ENCODE measurements at places on chromosomes 16 and 17.

DNA sequence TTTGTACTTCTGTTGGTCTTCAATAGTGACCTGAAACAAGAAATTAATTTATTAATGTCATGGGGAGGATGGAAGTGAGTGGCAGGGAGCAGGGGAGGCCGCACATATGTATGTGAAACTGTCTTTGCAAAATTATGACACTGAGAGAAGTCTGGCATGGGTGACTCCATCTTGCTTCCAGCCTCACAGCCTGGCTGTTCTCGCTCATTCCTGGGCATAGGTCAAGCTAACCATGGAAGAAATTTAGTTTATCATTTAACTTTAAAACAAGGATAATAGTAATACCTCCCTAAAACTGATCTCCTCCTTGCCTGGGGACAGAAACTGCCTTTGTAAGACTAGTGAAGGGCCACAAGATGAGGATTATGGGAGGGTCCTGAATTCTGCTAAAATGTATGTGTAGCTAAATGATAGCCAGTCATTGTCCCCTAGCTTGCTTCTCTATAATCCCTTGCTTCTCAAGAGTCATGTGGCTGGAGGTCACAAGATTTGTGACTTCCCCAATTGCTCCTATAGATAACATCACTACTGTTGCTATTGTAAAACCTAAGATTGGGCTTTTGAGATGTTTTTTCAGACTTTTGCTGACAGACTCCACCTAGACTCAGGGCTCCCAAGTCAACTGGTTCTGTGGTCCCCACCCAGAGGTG is 126.0 kb downstream of the HS3ST3A1 start:
- DNase-seq, result no peak

DNA sequence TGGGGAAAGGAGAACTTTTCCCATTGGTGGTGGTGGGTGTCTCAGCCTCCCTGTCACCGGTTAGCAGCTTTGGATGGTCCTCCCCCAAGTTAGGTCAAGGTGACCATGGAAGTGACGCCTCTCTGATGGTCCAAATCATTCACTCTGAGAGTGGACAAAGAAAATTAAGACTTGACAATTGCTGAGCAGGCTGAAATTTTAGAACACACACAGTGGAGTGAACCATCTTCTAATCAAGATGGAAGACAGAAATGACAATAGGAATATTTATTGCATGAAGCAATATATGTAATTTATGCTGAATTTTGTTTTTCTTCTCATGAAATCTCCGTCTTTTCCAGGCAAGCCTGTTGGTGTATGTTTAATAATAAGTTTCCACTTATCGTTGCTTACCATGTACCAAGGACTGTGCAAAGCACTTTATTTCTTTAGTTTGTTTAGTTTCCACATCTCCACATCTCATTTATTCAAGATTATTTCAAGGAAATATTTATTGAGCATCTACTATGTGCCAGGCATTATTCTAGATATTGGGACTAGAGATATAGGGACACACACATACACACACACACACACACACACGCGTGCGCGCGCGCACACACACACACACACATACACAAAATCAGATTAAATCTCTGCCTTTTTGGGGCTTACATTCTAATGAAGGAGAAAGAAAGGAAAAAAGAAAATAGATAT is 44.0 kb upstream of the TAC4 start:
- no peak for DNase-seq

- DNase-seq, result no peak
Measured at GRCh38 chr17:69335058-69335457, 8.1 kb upstream of the ABCA5 start.

GRCh38 chr16:30662449-30662848 is 4.2 kb downstream of the FBRS start:
- DNase-seq, result no peak

DNA sequence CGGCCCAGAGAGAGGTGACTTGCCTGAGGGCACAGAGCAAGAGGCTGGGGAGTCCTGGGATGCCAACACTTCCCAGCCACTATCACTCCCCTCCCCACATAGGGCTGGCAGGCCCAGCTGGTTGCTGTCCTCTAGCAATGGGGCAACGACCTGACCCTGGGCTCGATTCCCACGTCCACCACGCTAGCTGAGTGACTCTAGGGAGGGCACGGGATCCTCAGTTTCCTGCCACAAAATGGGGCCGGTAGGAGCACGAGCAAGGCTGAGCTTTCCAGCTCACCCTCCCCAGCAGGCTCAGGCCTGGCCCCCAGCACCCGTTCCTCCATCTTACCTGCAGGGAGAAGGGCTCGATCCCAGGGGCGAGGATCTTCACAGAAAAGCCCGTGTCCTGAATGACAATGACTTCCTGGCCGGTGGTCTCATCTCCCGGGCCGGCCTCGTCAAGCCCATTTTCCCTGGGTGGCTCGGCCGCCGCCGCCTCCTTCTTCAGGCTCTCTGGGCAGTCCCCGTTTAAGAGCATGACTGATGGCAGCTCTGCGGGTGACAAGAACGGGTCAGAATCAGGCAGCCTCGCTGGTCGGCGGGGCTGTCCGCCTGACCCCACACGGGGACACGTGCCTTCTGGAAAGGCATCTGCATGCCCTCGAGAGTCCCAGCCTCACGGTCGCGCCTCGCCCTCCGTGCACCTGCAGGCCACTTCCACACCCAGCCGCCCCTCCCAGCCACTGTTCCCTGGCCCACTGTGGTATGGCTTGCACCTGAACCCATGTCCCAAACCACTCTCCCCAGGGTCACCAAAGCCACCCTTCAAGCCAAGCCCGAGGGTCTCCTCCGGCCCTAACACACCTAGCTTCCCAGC is 7.3 kb downstream of the CLUH start:
- DNase-seq, result no peak

Data from H1 (cell line).